Esophagus mucosa (tissue), 1 donor: ENCODE measurements at places on chromosomes 5 and 9.

GRCh38 chr5:76642390-76643040 lies 19.3 kb upstream of the F2RL2 start:
- no peak for ATAC-seq

- ATAC-seq: no peak
Observed at GRCh38 chr9:98916660-98917059, 27.0 kb upstream of the COL15A1 start.

- no peak for ATAC-seq
Observed at GRCh38 chr9:133301253-133302230, 26.5 kb upstream of the ABO start.

GRCh38 chr9:134196911-134197310 lies 32.5 kb upstream of the RNU6ATAC start:
- no peak for ATAC-seq

DNA sequence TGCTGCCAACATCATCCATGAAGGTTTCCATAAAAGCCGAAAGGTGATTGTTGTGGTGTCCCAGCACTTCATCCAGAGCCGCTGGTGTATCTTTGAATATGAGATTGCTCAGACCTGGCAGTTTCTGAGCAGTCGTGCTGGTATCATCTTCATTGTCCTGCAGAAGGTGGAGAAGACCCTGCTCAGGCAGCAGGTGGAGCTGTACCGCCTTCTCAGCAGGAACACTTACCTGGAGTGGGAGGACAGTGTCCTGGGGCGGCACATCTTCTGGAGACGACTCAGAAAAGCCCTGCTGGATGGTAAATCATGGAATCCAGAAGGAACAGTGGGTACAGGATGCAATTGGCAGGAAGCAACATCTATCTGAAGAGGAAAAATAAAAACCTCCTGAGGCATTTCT lies 10.1 kb downstream of the TLR4 start:
- ATAC-seq: no peak

DNA sequence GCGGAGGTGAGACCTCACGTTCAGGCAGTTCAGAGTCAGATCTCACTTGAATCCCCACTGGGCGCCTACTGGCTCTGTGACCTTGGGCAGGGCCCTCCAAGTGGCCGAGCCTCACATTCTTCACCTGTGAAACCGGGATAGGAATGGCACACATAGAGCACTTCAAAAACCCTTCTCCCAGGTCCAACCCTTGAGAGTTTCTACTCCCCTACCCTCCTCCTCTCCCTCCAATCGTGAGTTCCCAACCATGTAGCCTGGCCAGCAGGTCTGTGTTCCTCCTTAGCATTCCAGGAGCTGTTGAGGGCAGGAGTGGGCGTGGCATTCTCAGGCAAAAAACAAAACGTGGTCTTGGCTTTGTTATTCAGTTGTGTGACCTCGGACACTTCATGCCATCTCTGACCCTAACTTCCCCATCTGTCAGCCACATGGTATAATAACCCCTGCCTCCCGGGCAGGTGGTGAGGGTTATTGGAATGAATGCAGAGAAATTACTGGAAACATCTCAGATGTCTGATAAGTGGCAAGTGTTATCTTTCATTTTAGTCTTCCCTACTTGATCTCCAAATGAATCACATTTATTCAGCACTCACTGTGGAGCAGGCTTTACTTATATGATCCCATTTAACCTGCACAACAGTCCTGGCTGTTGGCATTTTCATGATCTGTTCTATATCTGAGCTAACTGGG lies 112.8 kb upstream of the BOD1 start:
- no peak for ATAC-seq

DNA sequence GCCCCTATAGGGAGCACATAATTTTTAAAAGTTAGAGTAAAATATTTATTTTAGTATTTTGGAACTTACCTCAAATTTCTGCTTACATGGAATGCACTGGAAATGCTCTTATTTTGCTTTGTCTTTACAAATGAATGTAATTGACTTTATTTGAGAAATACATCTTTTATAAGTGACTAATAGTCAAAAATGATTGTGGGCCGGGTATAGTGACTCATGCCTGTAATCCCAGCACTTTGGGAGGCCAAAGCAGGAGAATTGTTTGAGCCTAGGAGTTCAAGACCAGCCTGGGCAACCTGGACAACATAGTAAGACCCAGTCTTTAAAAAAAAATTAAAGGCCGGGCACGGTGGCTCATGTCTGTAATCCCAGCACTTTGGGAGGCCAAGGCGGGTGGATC lies 5.8 kb downstream of the HMGCR start:
- no peak for ATAC-seq

DNA sequence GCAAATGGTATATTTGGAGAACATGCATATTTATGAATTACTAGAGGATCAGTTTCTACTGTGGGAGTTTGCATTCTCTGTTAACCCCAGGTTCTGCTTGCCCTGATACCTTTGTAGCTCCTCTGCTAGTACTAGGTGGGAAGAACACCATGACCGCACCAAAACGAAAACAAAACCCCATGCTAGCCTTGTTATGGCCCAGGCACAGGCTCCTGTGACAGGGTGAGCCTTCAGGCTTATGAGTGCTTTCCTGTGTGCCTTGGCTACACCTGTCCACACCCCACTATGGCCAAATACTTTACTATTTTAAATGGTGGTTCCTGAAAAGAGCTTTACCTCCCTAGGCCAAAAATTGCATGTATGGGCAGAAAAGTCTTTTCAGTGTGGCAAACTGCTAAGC lies 94.8 kb downstream of the PPIC start:
- ATAC-seq: peak; percentile 76

- ATAC-seq: peak; percentile 66
Observed at GRCh38 chr9:126326228-126327005, at the start of gene MVB12B. TSS of gene MVB12B (plus strand) at chr9:126326829. CDS start at chr9:126326930, 101 bp downstream.
